ENCODE measurements at places on chromosomes 16 and 17.
A peak's percentile ranks its signal among the peaks of the same experiment; 100 is the strongest.

DNA sequence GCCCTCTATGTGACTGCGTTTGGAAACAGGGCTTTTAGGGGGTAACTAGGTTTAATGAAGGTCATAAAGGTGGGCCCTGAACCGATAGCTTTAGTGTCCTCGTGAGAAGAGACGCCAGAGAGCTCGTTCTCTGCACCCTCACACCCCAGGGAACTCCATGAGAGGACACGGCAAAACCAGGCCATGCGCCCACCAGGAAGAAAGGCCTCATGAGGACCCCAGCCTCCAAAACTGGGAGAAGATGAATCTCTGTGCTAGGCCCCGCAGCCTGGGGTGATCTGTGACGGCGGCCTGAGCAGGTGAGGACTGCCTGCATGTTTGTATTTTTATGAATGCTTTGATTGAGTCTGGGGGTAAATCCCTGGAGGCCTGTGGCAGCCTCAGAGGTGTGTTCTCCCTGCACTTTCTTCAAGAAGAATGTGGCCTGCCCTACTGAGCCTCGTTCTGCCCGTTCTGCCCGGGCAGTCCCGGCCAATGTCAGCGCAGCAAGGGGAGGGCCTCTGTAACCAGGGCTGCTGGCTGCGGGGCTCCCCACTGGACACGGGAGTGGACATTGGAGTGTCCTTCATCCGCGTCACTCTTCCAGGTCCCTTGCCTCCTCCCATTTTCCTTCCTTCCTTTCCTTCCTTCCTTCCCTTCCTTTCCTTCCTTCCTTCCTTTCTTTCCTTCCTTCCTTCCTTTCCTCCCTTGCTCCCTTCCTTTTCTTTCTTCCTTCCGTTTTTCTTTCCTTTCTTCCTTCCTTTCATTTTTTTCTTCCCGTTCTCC lies 6.8 kb upstream of the RNF213 start:
- DNase-seq: no peak

GRCh38 chr17:75182319-75182568 lies 515 bp downstream of the SUMO2 start:
- no peak for DNase-seq

GRCh38 chr17:76161619-76162266 lies 20.7 kb upstream of the FOXJ1 start:
- DNase-seq: no peak

DNA sequence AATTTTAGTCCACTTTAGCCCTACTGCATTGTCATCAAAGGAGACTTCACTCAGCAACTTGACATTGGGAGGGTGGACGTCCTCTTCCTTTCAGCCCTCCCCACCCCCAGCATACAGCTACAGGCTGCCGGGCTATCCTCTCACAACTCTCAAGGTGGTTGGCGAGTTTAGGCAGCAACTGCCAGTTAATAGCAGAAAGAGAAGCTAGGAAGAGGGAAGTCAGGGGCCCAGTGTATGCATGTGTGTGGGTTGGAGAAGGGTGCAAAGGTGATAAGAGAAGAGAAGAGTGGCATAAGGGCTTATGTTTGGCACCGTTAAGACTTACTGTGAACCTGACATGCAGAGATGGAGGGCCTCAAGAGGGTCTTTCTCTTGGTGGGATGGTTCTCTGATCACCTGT lies 31.8 kb downstream of the CCL4 start:
- DNase-seq: no peak

DNA sequence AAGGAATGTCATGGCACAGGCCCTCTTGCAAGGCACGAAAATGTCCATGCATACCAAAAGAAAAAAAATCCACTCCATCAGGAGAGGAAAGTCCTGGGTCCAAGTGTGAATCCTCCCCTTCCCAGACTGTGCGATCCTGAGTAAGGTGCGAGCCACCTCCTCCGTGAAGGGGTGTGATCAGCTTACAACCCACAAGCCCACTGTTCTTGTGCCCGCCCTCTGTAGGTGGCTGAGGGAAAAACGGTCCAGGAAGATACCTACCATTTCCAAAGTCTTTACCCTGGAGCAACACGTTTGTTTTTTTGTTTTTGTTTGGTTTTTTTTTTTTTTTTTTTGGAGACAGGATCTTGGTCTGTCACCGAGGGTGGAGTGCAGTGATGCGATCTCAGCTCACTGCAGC lies 116.5 kb downstream of the ZNF423 start:
- DNase-seq: no peak

- no peak for DNase-seq
These were observed 25.0 kb downstream of the USP10 start for GRCh38 chr16:84724606-84725309.

- DNase-seq: no peak
These were observed 11.2 kb upstream of the SLC47A2 start for GRCh38 chr17:19727501-19728078.

DNA sequence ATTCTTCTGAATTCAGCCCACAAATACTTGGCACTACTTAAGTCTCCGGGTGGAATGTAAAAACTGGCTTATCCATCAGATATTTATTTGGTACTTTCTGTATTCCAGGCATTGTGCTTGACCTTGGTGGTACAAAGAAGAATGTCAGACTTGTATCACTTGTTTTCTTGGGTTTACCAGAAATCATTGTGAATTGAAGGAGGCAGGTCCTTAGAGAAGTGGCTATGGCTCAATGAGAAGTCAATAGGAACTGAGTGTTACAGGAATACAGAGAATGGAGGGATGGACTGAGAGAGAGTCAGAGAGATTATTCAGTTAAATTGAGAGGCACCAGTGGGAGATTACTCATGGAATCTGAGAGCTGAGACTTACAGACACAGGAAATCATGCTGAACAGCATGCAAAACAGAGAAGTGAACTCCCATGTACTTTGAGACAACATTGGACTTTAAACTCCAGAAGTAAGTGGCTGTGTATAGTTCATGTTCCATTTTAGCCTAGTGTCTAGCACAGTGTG lies 704.1 kb downstream of the CDH11 start:
- no peak for DNase-seq

DNA sequence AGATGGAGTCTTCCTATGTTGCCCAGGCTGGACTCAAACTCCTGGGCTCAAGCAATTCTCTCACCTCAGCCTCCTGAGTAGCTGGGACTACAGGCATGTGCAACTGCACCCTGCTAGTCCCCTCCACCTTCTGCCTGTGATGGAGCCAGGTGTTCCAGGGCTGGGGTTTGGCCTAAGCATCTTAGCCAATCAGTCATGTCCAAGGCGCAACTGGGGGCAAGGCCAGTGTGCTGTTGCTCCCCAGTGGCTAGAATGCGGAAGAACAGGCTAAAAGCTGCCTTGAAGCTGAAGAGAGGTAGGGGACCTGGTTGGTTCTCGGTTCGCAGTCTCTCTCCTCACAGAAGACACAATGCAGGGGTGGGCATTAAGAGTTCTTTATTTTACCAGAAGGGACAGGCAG lies 18.6 kb downstream of the FLOT2 start:
- DNase-seq: no peak

GRCh38 chr17:55576996-55577586 lies 65.8 kb upstream of the SMIM36 start:
- no peak for DNase-seq

DNA sequence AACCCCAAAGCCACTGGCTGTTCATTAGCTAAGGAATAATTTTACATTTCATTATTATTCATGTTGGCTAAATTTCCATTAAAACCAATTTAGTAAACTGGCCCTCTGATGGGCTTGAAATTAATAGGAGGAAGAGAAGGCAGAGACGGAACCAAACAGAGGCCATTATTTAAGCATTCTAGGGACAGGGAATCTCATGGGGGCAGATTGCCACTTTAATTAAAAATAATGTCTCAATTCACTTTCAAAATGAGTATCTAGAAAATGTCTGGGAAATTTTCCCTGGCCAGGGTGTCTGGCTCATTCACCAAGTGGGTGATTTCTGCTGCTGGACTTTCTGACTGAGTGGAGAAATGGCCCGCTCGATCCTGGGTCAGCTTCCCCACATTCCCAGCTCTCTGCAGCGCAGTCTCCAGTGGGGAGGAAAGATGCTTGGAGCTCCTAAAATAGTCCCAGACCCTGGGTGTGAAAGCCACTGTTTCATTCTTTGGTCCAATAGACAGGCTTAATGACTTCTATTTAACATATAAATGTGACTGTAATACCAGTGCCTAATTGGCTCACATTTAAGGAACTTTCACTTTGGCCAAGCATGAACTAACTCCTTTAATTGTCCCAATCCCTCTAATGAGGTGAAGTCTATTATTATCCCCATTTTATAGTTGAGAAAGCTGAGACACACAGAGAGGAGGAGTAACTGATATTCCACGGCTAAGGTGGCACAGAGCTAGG lies 64.3 kb downstream of the IRX6 start:
- DNase-seq: no peak

DNA sequence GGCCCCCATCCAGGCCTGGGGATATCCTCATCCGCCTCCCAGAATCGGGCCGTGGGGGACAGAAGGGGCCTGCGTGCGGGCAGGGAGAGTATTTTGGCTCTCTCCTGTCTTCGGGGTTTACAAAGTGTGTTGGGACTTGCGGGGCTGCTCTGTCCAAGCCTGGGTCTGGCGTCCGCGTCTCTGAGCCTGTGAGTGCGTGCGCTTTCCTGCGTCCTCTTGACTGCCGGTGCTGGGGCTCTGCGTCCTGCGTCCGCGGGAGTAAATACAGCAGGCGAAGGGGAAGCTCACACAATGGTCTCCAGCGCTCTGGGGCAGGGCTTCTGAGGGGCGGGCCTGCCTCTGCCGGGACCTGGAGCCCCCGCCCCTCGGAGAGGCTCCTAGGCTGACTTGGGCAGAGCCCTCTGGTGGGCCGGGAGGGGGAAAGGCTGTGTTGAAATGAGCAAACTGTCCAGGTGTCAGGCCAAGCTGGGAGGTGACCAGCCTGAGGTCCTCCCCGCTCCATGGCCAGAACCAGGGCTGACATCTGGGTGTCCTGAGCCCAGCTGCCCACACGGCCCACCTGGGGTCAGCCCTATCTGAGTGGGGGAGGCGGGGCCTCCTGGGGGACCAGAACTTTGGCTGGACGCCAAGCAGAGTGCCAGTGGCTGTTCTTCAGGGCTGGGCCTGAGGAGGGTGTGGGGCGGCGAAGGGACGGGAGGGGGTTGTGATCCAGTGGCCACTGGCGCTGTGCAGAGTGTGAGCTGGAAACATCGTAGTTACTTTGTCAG lies 233.6 kb downstream of the SEC14L1 start:
- no peak for DNase-seq

- DNase-seq: no peak
These were observed 4.0 kb downstream of the PRAC1 start for GRCh38 chr17:48718227-48718760.

- DNase-seq: peak; percentile 21
These were observed 5.8 kb upstream of the RARA start for GRCh38 chr17:40303009-40303657.

DNA sequence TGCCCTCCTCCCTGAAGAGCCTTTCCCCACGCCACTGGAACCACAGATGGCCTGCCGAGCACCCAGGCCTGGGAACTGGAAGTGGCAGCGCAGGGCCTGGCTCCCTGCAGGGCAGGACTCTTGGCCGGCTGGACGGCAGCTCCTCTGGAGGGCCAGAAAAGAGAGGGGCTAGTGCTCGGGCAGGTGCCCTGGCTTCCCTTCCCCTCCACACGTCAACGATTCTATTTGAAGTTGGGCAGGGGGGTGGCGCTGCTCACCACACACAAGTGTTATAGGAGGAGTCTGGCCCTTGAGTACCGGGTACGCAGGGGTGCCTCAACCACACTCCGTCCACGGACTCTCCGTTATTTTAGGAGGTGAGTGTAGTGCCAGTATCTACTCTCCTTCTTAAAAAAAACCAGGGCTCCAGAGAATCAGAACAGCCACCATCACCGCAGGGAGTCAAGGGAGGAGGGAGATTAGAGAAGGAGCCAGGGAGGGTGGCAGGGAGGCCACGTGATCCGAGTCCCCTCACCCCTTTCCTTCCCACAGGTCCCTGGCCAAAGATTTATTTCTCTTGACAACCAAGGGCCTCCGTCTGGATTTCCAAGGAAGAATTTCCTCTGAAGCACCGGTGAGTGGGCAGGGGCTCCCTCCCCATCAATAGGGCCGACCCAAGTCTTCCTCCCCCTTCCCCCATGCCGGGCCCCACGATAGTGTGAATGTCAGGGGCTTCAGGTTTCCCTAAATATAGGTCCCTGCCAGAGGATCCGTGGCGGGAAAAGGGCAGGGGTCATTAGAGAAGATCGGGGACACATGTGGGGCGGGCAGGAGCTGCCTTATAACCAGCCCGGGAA lies 1.4 kb upstream of the ALDOA start:
- DNase-seq: peak; percentile 48

GRCh38 chr17:8189041-8189710 lies 804 bp downstream of the BORCS6 start:
- DNase-seq: no peak

- DNase-seq: peak; percentile 92
These were observed 631 bp downstream of the KREMEN2 start for GRCh38 chr16:2964475-2965336.

DNA sequence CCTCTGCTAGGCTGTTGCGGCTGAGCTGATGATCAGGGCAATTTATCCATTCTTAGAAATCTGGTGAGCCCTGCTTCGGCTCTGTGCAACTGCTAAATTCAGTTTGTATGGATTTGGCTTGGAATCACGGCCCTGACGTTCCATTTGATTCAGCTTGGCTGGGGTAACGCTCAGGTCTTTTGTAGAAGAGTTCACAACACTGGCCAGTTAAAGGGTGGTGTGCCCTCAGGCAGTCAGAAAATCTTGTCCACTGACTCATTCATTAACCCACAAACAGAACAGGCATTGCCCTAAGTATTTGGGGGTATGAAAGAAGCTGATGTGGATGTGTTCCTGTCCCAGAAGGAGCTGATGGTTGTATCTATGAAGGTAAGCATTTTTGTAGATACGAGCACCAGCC lies 53.9 kb downstream of the GNAO1 start:
- DNase-seq: no peak

- no peak for DNase-seq
These were observed 9.5 kb downstream of the RNF213 start for GRCh38 chr17:80270104-80270503.

DNA sequence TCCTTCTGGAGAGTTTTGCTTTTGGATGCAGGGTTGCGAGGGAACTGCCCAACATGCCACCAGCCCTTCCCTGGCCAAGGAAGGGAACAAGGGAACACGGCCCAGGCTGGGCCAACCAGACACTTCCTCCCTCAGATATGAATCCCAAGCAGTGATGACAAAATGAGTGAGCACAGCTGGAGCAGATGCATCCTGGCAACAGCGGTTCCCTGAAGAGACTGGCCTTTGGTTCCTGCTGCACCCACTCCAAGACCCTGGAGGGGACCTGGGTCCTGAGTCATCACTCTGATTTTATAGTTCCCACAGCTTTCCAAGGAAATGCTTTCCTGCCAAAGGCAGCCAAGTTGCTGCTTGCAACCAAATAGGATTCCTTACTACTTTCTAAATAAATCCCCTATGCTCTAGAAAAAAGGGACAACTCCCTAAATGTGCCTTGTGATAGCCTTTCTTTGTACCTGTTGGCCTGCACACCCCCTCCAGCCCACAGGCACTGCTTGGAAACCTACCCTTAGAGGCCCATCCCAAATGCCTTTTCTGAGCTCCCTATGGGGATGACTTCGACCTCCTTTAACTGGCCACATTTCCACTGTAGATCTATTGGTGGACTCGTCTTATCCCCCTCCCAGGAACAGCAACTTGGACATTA lies 5.3 kb downstream of the ST3GAL2 start:
- DNase-seq: no peak
